MCF 10A (cell line): ENCODE measurements at places on chromosomes 2 and 18. TPM values are rescaled to one million over a fixed set of nuclear protein-coding genes. Genes with fewer than 3 reads are reported as not detected.

The UGT1A3 gene
- not detected in 2 replicates for total RNA-seq

The TRAK2 gene
- total RNA-seq, result 11.5 and 19.9 TPM in 2 replicates

The STAM2 gene
- total RNA-seq, result 27.6 and 35.3 TPM in 2 replicates

The SCYGR7 gene
- total RNA-seq, result not detected in 2 replicates

The IL37 gene
- total RNA-seq, result not detected in 2 replicates

The MROH2A gene
- not detected in 2 replicates for total RNA-seq

The FAM124B gene
- total RNA-seq, result not detected in 2 replicates

The ZNF385B gene
- 0.33 TPM in 1 of 2 replicates, not detected in the other for total RNA-seq

The RAB17 gene
- total RNA-seq, result 10.6 and 17.2 TPM in 2 replicates

The PID1 gene
- total RNA-seq, result 123 and 211 TPM in 2 replicates

The IGFBP5 gene
- not detected in 2 replicates for total RNA-seq

The APCDD1 gene
- total RNA-seq, result 0.37 and 0.54 TPM in 2 replicates

The RBM44 gene
- 0.15 and 0.23 TPM in 2 replicates for total RNA-seq

The HNMT gene
- total RNA-seq, result 0.28 TPM in 1 of 2 replicates, not detected in the other

The TEKT4 gene
- total RNA-seq, result not detected in 2 replicates

The ALK gene
- 0.07 TPM in 1 of 2 replicates, not detected in the other for total RNA-seq

The FBXO15 gene
- total RNA-seq, result 0.79 and 0.91 TPM in 2 replicates

The RBFA gene
- total RNA-seq, result 38.2 and 47.4 TPM in 2 replicates

The EIF4E2 gene
- total RNA-seq, result 51.7 and 52.8 TPM in 2 replicates

The ST8SIA5 gene
- not detected in 2 replicates for total RNA-seq

The MYO1B gene
- total RNA-seq, result 204 and 241 TPM in 2 replicates

The AMER3 gene
- not detected in 2 replicates for total RNA-seq

The MRPL19 gene
- total RNA-seq, result 49.1 and 65.4 TPM in 2 replicates

The NEURL3 gene
- not detected in 2 replicates for total RNA-seq

The RUFY4 gene
- not detected in 2 replicates for total RNA-seq

The FRZB gene
- total RNA-seq, result 0.09 and 0.20 TPM in 2 replicates

The DPYSL5 gene
- total RNA-seq, result not detected in 2 replicates

The GALNT13 gene
- 0.44 and 0.54 TPM in 2 replicates for total RNA-seq

The CHRNG gene
- not detected in 2 replicates for total RNA-seq

The MTLN gene
- total RNA-seq, result 54.2 and 65.0 TPM in 2 replicates

The SERPINB3 gene
- 0.28 TPM in 1 of 2 replicates, not detected in the other for total RNA-seq

The B4GALT6 gene
- total RNA-seq, result 6.0 and 14.5 TPM in 2 replicates
